ENCODE measurements at places on chromosomes 4 and X.

- DNase-seq, result no peak
Observed at GRCh38 chrX:31245714-31246113, 173.9 kb upstream of the FTHL17 start.

- DNase-seq, result no peak
Observed at GRCh38 chr4:55308071-55308470, 38.0 kb upstream of the SRD5A3 start.

DNA sequence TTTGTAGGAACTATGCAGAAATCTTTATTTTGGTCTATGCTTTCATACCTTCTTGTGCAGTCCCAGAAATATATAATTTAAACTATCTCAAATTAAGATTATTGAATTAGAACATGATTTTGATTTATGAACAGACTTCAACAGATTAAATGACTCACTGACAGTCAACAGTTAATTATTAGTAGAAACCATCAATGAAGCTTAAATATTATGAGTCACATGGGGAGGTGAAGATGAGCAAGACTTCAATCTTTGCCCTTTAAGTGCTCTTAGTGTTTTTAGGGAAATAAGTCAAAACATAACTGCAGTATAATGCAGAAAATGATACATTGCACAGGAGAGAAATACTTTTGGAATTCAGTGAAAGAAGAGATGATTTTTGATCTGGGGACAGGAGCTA is 81.5 kb upstream of the BMP3 start:
- no peak for DNase-seq

DNA sequence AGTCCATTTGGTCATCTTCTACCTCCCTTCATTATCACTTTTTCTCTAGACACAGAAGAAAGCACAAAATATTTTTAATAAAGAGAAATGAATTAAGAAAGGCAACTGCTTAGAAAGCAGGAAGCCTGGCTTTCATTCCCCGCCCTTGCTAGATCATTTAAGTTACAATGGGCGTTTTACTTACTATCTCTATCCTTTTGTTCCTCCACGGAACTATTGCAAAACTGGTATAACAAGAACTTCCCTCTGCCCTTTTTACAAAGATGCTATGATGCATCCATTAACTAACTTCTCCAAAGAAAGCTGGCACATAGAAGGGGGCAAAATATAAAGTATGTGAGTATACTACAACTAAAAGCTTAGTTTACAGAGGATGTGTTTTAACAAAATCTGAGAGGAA is 434.5 kb upstream of the FTHL17 start:
- no peak for DNase-seq

- no peak for DNase-seq
Observed at GRCh38 chrX:107204068-107204605, 2.1 kb downstream of the NUP62CL start.

- no peak for DNase-seq
Observed at GRCh38 chrX:155747520-155747919, 133.6 kb upstream of the VAMP7 start.

- no peak for DNase-seq
Observed at GRCh38 chr4:54493862-54494261, 163.9 kb upstream of the KIT start.

DNA sequence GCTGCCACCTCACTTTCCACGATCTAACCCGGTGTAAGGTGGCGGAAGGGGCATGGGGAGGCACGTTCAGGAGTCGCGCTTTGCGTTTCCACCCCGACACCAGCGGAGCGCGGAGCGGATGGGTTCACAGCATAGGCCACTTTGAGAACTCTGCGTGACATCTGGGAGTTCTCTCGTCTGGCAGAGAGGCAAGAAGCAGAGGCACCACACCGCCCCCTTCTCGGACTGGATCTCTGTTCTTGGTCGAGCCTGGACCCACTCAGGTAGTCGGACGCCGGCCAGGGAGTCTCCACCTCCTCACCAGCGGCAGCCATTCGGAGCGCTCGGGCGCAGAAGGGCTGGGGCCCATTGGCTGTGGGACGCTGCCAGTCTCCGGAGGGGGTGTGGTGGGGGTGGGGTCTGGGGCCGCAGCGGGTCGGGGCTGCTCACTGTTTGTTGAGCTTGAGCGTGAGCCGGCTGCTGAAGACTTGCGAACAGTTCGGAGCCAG is at the start of gene DACH2:
Gene DACH2, plus strand, starts transcription at position 428 of the 488 bp plus-strand sequence.
- peak; percentile 10 for DNase-seq

GRCh38 chr4:45910511-45910910 is 213.3 kb downstream of the GABRG1 start:
- DNase-seq, result no peak

- no peak for DNase-seq
Observed at GRCh38 chr4:16672421-16672820, 226.0 kb downstream of the LDB2 start.

DNA sequence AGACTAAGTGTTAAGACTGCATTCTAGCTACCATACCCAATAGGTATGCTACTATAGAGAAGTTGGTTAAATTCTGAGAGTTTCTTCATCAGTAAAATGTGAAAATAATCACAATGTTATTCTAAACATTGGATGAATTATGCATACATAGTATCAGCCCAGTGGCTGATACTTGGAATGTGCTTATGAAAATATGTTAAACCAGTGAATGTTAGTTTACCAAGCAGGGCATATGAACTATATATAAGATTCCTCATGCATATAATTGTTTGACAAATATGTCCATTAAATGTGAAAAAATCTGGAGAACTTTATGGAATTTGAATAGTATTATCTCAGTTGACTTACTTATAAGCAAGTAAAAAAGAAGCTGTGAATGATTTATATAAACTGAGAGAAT is 296.1 kb downstream of the IL15 start:
- no peak for DNase-seq

DNA sequence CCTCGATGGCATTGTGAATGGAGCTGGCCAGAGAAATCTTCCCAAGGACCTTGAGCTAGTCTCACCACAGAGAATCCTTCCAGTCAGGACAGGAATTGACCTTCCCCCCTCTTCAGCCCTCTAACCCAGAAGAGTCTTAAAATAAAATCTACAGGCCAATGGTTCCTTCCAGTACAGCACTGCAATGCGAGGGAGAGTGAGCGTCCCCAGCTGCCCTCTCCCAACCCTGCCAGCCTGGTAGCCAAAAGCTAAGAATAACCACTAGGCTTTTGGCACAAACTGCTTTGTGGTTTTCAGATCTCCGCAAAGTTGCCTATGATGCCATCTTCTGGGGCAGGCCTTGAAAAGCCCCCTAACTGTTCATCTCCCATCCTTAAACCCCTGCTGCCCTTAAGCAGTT is 175.1 kb downstream of the AR start:
- no peak for DNase-seq
